ENCODE measurements at places on chromosomes 13 and 19.

- H3K27me3 ChIP-seq = no peaks in the 10 kb centered on the region
- no peaks in the 10 kb centered on the region for H3K4me1 ChIP-seq
- no peak for DNase-seq
- peaks cover 18% of the 10 kb centered on the region for H3K36me3 ChIP-seq
- no peak overlapping the region for H3K4me3 ChIP-seq
- no peak overlapping the region for H3K27ac ChIP-seq
These were observed 7.9 kb downstream of the HNRNPL start for GRCh38 chr19:38841787-38842438.

- no peaks in the 10 kb centered on the region for H3K36me3 ChIP-seq
- H3K4me1 ChIP-seq = peaks cover 11% of the 10 kb centered on the region
- DNase-seq = no peak
- H3K4me3 ChIP-seq = peak within 1 kb of the TSS; percentile 2
- H3K27ac ChIP-seq = no peak within 1 kb of the TSS
- H3K27me3 ChIP-seq = peaks cover 24% of the 10 kb centered on the region
These were observed at the start of gene KLK8 for GRCh38 chr19:51001515-51001914. TSS of gene KLK8 (minus strand) at chr19:51001604. CDS start at chr19:51001167, 437 bp downstream.

DNA sequence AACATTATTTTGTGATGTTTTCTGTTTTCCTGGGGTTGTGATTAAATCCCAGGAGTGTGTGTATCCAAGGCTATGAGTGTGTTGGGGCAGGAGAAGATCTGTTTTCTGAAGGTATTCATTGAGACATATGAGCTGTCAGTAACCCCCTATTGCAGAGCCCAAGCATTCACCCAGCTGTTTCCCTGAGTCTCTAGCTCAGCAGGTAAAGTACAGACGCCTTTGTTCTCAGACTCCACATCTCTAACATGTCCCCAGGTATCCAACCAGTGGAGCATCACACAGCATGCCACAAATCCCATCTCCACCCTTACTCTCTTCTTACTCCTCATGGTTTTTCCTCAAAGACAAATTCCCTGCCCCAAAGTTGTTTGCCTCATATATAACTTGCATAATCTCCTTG lies 213.6 kb downstream of the PCDH20 start:
- peaks cover 10% of the 10 kb centered on the region for H3K27me3 ChIP-seq
- H3K4me1 ChIP-seq = no peaks in the 10 kb centered on the region
- no peaks in the 10 kb centered on the region for H3K36me3 ChIP-seq
- H3K27ac ChIP-seq = no peak overlapping the region
- no peak overlapping the region for H3K4me3 ChIP-seq
- DNase-seq = peak; percentile 2

GRCh38 chr19:35110974-35111373 lies 4.6 kb upstream of the FXYD3 start:
- DNase-seq = no peak
- no peaks in the 10 kb centered on the region for H3K36me3 ChIP-seq
- H3K4me3 ChIP-seq = no peak overlapping the region
- H3K4me1 ChIP-seq = peaks cover 15% of the 10 kb centered on the region
- no peak overlapping the region for H3K27ac ChIP-seq
- no peaks in the 10 kb centered on the region for H3K27me3 ChIP-seq

Data from neural progenitor cell (in vitro differentiated cells).